CD4-positive, alpha-beta T cell treated with Interferon alpha-2 for 1 hour (primary cell): ENCODE measurements at places on chromosomes 5 and 9.

DNA sequence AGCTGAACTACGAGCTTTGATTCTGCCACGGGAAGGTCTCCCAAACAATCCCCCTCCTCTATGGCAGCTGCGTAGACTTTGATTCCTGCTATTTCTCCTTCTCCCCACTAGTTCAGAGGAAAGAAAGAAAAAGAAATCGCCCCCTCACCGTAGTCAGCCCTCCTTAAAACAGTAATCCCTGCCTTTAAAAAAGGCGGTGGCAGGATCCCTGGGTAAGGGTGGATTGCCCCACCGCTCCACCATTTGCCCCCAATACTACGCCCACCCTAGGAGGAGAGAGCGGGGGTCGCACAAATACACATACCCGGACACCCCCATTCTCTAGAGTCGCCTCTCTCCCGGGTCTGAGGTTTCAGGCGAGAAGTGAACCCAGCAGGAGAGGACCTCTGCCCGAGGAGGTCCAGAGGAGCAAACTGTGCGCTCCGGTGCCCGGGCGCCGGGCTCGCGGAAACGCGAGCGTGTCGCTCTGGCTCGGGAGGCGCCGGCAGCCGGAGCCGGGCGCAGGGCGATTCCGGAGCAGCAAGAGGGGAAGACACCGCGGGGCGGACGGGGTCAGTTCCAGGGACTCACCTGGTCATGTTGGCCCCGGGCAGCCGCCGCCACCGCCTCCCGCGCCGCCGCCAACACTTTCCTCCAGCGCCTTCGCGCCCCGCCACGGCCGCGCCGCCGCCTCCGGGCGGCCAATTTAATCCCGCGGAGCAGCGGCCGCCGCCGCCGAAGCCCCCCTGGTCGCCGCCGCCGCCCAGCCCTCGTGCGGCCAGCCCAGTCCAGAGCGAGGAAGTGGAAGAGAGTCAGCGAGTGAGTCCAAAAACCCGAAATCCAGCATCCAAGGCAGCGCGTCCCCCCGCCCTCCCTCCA is 1057.7 kb upstream of the DMAC1 start:
- no peak for DNase-seq

DNA sequence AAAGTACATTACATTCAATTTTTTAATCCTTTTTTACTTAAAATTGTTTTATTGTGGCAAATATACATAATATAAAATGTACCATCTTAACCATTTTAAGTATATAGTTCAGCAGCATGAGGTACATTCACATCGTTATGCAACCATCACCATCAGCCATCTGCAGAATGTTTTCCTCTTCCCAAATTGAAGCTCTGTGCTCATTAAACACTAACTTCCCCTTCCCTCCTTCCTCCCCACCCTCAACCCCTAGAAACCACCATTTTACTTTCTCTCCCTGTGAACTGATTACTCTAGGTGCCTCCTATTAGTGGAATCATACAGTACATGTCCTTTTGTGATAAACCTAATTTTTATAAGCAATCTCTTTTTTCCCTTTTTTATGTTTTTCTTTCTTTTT is 15.6 kb downstream of the TEX53 start:
- DNase-seq: no peak

- no peak for DNase-seq
These were observed 10.6 kb upstream of the MAP1B start for GRCh38 chr5:72096602-72097188.

DNA sequence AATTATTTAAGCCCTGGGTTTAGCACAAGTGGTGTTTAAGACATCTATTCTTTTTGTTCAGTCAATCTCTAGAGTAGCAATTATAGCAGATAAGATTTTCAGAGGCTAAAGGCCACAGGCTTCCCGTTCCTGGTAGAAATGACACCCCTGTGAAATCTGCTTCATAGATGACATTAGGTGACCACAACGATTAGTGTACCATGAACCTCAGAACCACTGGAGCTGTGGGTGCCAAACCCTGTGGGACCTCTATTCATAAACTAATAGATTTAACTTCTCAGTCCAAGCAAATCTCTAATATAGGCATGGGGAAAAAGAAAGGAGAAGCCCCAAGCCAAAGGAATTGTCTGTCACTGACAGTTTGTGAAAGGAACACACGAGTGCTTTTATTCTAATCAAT is 207.4 kb downstream of the ARRDC3 start:
- no peak for DNase-seq

DNA sequence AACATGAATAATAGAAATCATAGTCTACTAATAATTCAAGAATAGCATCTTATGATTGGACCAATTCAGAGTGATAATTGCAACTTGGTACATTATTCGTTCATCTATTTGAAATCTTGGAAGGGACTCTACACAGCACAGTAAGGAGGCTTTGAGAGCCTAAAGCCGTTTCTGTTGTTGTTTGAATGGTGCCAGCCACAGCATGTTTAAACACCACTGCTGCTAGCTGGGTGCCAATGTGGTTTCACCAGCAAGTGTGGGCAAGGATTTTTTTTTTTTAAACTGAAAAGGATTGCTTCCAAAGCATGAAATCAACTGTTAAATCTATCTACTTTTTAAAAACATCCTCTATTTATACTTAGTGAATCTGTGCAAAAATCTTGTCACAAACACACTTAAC is 253.9 kb upstream of the MAP3K1 start:
- no peak for DNase-seq

DNA sequence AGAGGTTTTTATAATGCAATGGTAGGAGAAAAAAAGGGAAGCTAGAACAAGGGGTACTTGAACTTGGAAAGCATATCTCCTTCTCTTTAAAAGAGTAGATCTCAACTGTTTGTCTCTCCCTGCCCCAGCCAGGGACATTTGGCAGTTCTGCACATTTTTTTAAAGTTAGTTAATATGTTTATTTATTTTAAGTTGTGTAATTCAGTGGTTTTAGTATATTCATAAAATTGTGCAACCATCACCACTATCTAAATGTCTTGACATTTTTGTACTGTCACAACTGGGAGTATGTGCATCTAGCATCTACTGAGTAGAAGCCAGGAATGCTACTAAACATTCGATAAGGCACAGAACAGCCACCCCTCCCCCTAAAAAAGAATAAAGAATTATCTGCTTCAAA is 103.5 kb upstream of the DPYSL3 start:
- DNase-seq: no peak

DNA sequence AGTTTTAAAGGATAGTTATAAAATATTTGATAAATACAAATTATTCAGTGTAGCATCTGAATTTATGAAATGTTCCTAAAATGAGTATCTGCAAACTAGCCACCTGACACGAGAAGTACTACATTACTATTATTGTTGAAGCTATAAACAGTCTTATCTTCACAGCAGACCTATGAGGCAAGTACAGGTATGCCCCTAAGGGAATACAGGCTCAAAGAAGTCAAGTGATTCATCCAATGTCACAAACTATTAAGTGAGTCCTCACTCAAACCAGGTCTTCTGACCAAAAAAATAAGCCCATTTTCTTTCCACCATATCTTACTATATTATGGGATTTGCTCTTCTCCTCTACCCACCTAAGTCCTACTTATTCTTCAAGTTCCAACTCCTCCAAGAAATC is 28.7 kb downstream of the STRBP start:
- DNase-seq: no peak

GRCh38 chr9:28779243-28779642 is 1206.0 kb upstream of the C9orf72 start:
- DNase-seq: no peak

DNA sequence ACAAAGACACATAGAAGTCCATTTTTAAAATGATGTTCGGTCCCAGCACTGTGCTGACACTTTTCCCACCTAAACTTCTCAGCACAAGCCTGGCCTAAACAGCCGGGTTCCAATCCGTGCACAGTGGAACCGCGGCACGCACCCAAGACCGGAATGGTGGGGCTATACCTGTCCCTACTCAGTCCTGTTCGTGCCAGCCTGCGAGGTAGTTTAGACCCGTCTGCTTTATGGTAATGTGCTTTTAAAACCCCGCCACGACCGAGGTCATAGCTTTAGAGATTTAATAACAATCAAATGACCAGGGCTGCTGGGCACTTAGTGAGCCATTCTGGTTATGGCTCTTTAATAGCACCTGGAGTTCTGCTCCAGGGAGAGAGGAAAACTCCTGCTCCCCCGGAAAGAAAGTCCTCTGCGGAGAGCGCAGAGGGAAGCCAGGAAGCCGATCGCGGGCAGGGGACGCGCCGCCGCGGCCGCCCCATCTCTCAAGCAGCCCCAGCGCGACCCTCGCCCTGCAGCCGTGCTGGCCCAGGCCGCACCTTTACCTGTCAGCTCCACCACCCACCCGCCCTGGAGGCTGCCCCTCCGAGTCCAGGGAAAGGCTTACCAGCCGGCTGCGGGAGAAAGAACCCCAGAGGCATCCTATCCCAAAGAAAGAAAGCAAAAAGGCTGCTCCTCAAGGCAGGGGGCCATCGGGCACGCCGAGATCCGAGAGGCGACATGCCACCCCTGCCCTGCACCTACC is 511 bp downstream of the ARL15 start:
- no peak for DNase-seq

DNA sequence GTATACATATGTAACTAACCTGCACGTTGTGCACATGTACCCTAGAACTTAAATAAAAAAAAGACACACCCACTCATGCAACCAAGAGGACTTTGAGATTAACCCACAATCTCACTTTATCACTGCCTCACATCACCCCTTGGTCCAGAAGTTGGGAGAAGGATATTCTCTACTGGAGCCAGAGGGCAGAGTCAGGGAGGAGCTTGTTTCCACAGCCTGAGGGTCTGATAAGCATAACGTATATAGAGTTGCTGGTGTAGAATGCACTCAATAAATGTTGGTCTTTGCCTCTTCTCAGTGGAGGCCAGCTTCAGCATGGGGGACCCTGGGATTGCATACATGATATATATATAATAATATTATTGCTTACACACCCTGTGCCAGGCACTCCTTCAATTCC is 10.1 kb downstream of the KCNV2 start:
- DNase-seq: no peak

GRCh38 chr9:21491756-21492155 is 9.6 kb upstream of the IFNE start:
- peak; percentile 17 for DNase-seq

DNA sequence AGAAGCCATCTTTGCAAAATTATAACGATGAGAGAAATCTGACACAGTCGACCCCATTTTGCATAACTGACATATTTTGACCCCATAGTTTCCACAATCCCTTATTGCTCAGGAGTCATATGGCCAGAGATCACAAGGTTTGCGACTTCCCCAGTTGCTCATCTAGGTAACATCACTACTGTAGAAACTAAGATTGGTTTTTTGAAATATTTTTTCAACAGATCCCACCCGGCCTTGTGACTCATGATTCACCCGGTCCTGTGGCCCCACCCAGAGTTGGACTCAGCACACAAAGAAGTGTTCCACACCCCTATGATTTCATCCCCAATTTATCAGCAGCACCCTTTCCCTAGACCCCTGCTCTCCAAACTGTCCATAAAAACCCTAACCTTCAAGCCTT is 50.2 kb downstream of the TIMD4 start:
- DNase-seq: no peak

GRCh38 chr5:149144637-149145036 is 3.3 kb downstream of the ABLIM3 start:
- no peak for DNase-seq

DNA sequence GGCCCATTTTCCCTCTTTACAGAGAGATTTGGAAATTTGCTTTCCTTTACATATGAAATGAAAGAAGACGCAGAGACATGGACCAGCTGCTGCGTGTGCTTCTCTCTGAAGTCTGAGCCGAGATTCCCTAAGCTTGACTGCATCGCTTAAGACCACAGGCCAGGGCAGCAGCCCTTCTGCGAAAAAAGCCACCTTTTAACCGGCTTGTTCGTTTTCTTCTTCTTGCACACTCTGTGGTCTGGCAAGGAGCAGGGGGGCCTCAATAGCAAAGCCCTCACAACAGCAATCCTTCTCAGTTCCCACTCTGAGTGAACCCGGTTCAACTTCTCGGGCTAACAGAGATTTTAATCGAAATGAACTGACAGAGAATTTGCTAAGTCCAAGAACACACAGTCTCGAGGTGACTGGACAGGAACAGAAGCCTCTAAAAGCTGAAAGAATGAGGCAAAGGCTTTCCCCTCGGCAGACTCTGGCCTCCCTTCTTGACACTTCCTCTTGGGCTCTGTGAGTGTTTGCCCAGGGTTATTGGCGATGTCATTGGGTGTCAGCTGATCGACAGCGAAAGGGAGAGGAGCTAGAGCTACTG is 512.9 kb upstream of the KLF4 start:
- no peak for DNase-seq

DNA sequence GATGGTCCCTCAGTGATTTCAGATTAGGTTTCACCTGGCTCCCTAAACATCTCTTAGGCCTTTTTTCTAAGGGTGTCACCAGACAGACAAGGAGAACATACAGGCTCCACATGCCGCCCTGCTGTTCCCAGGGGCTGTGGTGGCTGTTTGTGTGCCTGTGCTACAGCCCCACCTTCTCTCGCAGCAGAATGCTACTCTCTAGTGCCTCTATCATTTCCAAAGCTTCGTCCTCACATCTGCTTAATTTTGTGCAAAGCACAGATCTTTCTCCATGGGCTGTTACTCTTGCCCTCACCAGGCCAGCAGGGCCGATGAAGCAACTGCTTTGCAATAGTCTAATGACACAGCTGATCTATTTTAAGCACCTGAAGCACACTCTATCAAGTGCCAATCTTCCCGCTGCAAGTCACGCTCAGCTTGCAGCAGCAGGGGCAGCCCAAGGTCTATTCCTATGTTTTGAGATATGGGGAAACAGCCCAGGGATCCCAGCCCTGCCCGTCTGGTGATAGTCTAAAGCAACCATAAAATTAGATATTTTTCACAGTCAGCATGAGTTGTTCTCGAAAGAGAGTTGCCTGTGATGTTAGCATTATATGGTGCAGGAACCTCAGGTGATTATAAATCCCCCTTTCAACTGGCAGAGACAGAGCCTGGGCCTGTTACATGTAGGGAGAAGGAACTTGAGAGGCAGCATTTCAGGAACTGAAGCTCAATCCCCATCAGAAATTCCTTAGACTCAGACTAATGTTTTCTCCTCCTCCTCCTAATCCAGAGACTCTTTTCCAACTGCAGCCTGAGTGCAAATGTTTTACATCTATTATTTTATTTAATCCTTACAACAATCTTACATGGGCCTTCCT is 12.7 kb downstream of the ABLIM3 start:
- DNase-seq: no peak

GRCh38 chr5:71782393-71782770 is 63.3 kb downstream of the CARTPT start:
- no peak for DNase-seq

DNA sequence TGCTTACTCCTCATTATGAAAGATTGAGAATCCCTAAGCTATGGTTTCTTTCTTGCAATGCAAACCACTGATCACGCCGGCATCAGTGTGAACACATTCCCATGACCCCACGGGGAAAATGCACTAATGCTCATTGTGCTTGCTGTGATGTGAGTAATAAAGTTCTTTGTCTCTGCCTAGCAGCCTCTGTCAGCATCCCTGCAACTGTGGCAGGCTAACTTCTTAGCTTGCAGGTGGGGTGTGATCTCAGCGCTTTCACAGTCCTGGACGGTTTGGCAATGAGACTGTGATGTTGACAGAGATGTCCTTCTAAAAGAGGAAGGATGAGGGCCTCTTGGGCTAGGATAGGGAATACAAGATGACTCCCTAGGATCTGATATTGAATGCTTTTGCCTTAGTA is 1218.7 kb downstream of the EFNA5 start:
- DNase-seq: no peak
